ENCODE measurements at places on chromosomes 13 and 19. TPM values are rescaled to one million over a fixed set of nuclear protein-coding genes. Genes with fewer than 3 reads are reported as not detected.

- no peak for DNase-seq
Measured at GRCh38 chr13:51453959-51454703, 1.3 kb upstream of the INTS6 start.

- no peak for DNase-seq
Measured at GRCh38 chr13:67821606-67822005, 591.5 kb upstream of the PCDH9 start.

DNA sequence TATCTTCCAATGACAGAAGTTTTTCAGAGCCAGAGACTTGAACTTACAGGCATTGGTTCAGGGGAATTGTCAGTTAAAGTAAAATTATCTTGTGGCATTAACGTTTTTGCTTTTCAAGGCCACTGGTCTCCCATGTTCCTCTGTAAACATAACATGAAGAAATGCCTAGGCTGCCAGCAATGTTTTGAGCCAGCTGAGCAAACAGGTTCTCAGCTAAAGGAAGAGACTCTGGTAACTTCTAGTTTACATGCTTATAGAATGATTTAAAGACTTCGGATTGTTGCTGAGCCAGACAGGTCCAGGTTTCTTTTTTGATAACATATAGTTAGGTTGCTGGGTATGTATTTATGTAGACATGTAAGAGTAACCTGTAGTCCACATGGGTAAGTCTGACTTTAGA is 35.7 kb downstream of the ZNF493 start:
- no peak for DNase-seq

DNA sequence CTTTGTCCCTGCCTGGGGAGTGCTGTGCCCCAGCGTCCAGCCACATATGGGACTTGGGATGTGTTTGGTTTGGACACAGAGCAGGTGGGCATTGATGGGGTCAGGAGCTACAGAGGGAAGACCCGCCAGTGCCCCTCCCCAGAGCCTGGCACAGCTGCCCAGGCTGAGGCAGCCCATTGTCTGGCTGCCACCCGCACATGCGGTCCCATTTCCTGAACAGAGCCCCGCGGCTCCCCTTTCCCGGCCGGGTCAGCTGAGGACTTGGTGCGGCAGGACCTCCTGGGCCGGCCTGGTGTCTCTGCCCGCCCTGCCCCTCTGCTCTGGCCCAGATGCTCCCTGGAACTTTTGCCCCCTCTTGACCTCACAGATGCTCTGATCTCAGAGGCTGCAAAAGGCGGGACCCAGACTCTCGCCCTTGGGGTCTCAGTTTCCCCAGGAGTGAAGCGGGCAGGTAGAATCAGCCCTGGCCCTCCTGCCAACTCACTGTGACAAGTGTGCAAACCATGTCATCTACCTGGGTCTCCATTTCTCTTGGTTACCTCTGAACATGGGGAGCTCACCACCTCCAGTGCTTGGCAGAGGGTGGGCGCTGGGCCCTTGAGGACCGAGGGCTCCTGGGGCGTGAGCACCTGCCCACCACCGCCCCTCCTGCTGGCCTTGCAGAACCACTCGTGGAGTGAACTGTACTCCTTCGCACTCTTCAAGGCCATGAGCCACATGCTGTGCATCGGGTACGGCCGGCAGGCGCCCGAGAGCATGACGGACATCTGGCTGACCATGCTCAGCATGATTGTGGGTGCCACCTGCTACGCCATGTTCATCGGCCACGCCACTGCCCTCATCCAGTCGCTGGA is 17.8 kb downstream of the HCN2 start:
- DNase-seq = no peak

GRCh38 chr13:113233101-113233500 is 23.7 kb downstream of the CUL4A start:
- no peak for DNase-seq

DNA sequence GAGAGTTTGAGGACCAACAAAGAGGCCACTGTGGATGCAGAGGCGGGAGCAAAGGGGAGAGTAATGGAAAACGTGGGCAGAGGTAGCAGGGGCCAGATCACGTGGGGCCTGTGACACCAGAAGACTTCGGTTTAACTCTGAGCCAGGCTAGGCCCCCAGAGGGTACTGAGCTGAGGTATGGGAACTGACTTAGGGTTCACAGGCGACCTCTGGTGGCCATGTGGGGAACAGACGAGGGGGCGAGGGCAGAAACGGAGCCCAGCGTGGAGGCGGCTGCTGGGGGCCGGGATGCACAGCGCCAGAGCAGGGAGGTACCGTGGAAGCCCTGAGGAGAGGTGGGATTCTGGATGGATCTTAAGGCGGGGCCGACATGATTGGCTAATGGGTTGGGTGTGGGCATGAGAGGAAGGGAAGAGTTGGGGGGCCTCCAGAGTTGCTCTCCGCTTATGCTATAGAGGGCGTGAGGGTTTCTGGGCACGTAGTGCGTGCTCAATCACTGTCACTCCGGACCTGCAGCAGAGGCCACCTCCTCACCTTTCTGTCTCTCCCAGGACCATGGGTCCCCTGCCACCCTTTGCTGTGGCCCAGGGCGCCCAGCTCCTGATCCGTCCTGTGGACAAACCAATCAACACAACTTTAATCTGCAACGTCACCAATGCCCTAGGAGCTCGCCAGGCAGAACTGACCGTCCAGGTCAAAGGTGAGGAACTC is 13.7 kb downstream of the PVR start:
- DNase-seq = peak; percentile 39

GRCh38 chr13:66329988-66330451 is 900.1 kb downstream of the PCDH9 start:
- DNase-seq = no peak

DNA sequence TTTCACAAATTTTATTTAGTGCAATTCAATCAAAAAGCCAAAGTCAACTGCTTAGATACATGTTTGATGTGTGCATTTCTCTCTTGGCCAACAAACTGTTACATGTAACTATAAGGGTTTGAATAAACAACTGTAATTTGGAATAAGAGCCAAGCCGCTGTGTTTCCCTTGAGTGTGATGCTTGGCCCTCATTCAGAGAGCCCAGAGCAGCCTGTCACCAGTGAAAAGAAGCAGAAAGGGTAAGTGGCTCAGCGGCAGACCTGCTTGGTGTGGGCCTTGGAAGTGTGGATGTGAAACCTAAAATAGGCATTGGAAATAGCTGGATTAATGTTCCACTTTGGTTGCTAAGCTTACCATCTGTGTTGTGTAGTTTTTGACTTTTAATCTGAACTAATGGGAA is 924.6 kb downstream of the OLFM4 start:
- DNase-seq = no peak

GRCh38 chr13:112870737-112871287 is 98.2 kb upstream of the MCF2L start:
- DNase-seq = no peak

DNA sequence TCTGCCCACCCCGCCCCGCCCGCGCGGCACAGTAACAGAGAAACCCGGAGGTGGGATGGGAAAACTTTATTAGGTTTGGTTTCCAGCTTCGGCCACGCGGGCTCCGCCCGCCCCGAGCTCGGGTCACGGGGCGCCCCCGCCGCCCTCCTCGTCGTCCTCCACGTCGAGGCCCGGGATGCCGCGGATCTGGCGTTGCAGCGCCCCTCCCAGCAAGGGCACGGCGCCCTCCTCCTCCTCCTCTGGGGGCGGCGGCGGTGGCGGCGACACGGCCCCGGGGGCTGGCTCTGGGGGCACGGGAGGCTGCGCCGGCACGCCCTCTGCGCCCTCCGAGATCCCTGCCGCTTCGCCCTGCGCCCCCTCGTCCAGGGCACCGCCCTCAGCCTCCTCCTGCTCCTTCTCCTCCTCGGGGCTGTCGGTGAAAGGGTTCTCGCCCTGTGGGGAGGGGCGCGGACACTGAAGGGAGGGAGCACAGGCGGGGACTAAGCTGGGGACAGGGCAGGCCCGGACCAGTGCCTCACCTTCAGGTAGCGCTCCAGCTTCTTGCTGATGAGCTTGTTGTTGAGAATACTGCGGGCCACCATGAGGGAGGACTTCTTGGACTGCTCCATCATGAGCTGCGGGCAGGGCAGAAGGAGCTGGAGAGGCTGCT is 536 bp upstream of the AKAP8 start:
- DNase-seq = peak; percentile 32

- no peak for DNase-seq
Measured at GRCh38 chr13:35856084-35856483, 275.1 kb downstream of the DCLK1 start.

GRCh38 chr13:102147353-102147752 is 254.5 kb downstream of the FGF14 start:
- no peak for DNase-seq

- DNase-seq = peak; percentile 64
Measured at GRCh38 chr19:52922841-52923777, at the start of gene ZNF888. Gene ZNF888, minus strand, starts transcription at chr19:52923428. Its CDS starts 5,555 bp downstream, at chr19:52917873.

- DNase-seq = no peak
Measured at GRCh38 chr13:43797159-43797558, 10.4 kb upstream of the ENOX1 start.

- DNase-seq = peak; percentile 1
Measured at GRCh38 chr13:87884884-87885283, 213.7 kb downstream of the SLITRK5 start.

DNA sequence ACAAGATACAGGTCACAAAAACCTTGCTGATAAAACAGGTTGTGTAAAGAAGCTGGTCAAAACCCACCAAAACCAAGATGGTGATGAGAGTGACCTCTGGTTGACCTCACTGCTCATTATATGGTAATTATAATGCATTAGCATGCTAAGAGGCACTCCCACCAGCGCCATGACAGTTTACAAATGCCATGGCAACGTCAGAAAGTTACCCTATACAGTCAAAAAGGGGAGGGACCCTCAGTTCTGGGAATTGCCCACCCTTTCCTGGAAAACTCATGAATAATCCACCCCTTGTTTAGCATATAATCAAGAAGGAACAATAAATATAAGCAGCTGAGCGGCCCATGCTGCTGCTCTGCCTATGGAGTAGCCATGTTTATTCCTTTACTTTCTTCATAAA is 434.1 kb downstream of the ZNF536 start:
- DNase-seq = no peak

DNA sequence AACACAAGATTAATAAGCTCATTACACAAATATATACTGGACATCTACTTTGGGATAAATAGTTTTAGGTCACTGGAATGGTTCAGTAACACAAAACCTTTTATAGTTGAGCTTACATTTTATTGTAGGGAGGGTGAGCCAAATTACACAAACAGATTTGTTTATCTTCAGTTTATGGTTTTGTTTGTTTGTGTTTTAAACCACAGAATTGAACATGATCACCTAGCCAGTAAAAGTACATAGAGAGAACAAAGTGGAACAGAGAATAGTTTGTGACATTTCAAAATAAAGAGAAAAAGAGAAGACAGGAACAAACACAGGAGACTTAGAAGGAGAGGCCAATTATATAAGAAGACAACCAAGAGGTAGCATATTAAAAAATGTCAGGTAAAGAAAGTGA is 1930.2 kb upstream of the PCDH20 start:
- DNase-seq = no peak

DNA sequence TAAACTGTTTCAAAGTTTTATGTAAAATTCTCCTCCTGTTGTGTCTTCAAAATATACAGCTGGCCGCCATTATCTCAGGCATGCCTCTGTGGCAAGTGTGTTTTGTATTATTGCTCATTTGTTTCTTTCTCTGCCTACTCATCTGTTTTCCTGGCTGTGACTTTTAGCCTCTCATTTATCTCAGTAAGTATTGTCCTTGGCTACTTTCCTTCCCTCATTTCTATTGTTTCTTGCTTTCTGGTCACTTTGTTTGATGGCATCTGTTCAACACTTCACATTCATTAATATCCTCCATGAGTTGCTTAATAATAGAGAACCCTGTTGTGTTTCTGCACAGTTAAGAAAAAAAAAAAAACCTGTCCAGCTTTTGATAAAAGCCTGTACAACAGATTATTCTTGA is 869.4 kb downstream of the PCDH17 start:
- DNase-seq = no peak

DNA sequence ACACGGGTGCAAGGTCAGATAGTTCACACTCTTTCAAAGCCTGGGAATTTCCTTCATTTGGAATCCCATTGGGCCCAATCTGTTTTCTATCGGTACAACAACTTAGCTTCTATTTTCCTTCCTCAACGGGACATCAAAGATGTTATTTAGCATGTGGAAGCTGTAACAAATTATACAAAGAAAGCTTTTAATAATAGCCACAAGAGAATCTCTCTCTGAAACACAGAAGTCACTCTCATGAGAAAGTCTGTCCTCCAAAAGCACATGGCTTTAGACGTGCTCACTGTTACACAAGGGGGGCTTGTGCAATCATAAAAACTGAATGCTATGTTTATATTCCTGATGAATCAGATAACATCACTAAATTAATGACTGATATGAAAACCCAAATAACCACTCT is 28.9 kb upstream of the CYSLTR2 start:
- DNase-seq = no peak

The ANGPTL8 gene
- total RNA-seq = not detected

The WTIP gene
- 8.2 TPM for total RNA-seq

The ZFP30 gene
- 14.1 TPM for total RNA-seq

The ATP4A gene
- total RNA-seq = not detected

The LAIR1 gene
- total RNA-seq = not detected

The KCNK6 gene
- total RNA-seq = 0.15 TPM

The CACTIN gene
- 10.5 TPM for total RNA-seq

The MEF2B gene
- total RNA-seq = 0.59 TPM

All from NCI-H460 (cell line).